ENCODE measurements at places on chromosomes 13 and 19. TPM values are rescaled to one million over a fixed set of nuclear protein-coding genes. Genes with fewer than 3 reads are reported as not detected.
A peak's percentile ranks its signal among the peaks of the same experiment; 100 is the strongest.

- peak; percentile 29 for ATAC-seq
These were observed at the start of gene CYSLTR2 for GRCh38 chr13:48653472-48653939. CYSLTR2 (plus strand) TSS chr13:48653929; CDS start chr13:48706818, 52,889 bp downstream.

DNA sequence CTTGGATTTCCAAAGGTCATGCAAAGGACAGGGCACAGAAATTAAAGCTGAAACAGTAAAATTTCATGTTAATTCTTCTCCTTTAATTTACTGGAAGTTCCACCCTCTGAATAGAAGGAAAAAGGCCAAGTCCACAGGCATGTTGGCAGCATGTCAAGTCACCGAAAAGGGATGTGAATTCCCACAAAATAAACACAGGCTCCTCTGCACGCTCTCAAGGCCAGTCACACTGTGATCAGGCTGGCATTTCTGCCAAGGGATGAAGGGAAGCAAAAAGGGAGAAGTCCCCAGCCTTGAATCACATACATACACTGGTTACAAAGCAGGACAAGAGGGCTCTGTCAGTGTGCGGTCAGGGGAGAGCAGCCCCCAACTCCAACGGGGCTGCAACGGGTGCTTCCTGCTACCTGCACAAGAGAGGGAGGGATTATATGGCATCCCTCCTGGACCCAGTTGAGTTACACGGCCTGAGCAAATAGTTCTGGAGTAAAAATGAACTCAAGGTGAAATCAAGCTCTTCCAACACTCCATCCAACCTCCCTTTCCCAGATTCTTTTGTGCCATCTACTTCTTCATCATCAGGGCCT lies 6.9 kb downstream of the DCLK1 start:
- no peak for ATAC-seq

DNA sequence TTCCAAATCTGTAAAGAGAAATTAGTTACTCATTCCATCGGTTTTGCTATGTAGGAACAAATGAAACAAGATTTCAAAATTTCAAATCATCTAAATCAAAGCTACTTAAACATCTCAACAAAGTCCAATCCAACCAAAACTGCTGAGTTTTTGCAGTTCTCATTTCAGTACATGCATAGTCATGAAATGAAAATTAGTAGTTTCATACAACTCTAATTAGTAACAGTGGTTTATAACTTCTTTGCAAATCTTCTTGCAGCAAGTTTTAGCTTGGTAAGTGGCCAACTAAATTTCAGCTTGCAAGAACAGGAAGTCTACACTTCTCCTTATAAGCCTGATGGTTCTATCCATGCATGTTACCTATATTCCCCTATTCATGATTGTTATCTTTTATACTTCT lies 75.6 kb downstream of the SPRY2 start:
- ATAC-seq, result no peak

GRCh38 chr19:49331616-49332055 lies 3.6 kb upstream of the CD37 start:
- ATAC-seq, result peak; percentile 75

GRCh38 chr19:33624586-33624985 lies 2.8 kb downstream of the CHST8 start:
- ATAC-seq, result no peak

GRCh38 chr13:68759617-68760016 lies 1348.0 kb upstream of the ATXN8OS start:
- no peak for ATAC-seq

DNA sequence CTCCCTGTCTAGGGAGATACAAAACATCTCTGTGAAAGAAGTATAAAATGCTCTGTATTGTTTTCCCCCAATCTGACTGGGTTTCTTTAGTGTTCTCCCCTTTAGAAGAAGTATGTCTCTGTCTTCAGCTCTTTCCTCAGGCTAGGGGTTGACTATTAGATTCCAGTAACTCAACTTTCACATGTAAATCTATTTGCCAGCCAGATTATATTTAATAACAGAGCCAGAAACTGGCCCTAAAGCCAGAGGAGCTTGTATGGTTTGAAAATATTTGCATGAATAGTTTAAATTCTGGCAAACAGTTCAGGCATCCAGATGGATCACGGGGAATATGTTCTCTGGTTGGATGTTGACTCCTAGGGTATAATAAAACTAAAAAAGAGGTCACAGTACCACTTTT lies 22.3 kb upstream of the CYSLTR2 start:
- ATAC-seq, result no peak

Gene MVB12A
- 23.2 TPM for total RNA-seq

Gene LIPE
- 8.8 TPM for total RNA-seq

Gene SPRY2
- total RNA-seq, result 17.4 TPM

All from motor neuron (in vitro differentiated cells).